ENCODE measurements at places on chromosomes 3 and 15. TPM values are rescaled to one million over a fixed set of nuclear protein-coding genes. Genes with fewer than 3 reads are reported as not detected.

RPL32 gene
- 1,485 TPM for total RNA-seq

DNA sequence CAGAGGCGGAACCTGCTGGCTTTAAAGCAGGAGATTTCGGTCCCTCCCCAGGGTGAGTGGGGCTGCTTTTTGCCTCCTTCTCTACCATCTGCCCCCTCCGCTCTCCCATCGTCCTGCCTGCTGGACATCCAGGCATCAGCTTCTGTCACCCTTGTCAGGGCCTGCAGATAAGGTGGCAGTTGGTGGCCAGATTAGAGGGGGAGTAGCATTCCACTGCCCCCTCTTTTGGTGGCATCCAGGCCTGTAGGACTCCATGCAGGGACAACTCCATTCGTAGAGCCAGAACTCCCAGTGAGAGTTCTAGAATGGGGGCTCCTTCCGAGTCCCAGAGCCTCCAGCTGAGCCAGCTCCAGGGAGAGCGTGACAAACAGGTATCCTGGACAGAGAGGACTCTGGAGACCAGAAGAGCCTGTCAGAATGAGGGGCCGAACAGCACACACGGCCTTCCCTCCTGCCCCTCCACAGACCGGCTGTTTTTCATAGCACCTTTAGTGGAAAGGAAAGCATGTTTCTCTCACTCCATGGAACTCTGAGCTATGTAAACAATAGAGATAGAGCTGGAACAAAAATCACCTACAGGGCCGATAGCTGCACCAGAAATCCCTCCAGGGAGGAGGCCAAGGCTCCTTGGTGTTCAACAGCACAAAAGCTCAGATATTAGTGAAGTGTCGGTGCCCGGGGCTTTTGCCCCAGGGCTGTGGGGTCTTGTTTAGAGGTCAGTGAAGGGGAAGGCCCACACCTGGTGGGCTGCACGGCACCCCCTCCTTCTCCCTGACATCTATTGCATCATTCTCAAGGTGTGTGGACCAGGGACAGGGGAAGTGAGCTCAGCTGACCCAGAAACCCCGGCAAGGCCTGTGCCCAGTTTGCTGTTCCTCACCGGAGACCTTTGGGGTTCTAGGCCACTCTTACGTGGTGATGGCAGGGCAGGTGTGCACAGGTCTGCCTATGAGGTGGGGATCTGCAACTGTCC is 34.2 kb downstream of the MAGEF1 start:
- no peak for DNase-seq

- DNase-seq = no peak
Measured at GRCh38 chr3:185846037-185846436, 21.2 kb upstream of the IGF2BP2 start.

GPR149 gene
- not detected for total RNA-seq

- DNase-seq = no peak
Measured at GRCh38 chr3:116388867-116389385, 56.4 kb downstream of the LSAMP start.

- no peak for DNase-seq
Measured at GRCh38 chr3:191235331-191236314, 36.6 kb downstream of the OSTN start.

TERC gene
- total RNA-seq = 125 TPM

EPHB1 gene
- total RNA-seq = 3.4 TPM

DNA sequence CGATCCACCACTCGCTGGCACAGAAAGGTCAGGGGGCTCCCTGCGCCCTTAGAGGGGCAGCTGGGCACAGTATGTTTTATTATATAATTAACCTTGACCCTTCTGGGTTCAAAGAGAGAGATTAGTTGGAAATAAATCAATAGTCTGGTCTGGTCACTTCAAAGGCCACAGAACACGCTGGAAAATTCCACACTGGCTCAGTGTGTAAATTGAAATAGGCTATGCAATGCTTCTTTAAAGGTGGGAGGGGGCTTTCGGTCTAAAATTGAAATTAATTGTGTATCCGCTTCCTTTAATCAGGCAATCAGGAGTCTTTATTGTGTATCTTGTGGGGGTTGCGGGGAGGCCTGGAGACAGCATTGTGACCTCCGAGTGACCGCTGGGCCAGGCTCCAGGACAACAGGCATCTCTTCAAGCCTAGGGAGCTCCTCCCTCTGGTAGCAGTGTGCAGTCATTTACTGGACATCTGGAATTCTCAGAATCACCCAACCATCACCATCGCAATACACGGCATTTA is 8.0 kb downstream of the RNU5B-1 start:
- DNase-seq = no peak

Data from breast epithelium (tissue), 4 donors.